SK-N-SH treated with all-trans-retinoic acid at 6 μM for 48 hours (cell line): ENCODE measurements at places on chromosomes 2 and 18.

DNA sequence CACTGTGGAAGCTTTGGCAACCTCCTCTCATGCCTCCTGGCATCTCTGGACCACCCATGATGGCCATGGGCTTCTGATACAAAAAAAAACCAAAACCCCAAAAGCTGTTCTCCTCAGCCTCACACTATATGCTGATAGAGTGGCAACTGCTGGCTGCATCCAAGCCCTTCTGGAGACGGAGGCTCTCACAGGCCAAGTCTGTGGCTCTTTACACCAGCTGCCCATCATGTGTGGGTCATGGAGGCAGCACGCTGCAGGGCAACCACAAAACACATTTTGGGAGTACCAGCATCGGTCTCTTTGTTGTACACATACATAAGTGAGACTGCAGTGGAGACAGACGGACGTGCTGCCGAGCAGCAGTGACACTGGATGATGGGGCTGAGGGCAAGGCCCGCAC is 45.3 kb downstream of the SP110 start:
- ATAC-seq, result no peak

GRCh38 chr2:98727369-98728087 is 3.4 kb downstream of the MGAT4A start:
- no peak for ATAC-seq

DNA sequence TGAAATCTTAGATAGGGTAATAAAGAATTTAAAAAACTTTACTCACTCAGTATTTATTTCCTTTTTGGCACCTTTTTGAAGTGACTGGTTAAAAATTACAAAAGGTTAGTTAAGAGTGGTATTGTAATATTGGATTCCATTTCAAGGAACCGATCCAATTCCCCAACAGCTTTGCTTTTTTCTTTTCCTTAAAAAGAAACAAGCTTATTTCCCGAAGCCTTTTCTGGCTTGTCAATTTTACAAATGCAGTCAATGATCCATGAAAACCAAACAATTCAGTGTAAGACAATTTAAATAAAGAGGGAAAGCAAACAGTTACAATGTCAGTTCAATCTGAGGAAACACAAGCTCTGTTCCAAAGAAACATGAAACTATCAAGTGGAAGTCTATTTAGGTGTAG is 200.2 kb downstream of the RIT2 start:
- ATAC-seq, result no peak

- peak; percentile 58 for ATAC-seq
These were observed 22.0 kb upstream of the FZD5 start for GRCh38 chr2:207791579-207792243.

DNA sequence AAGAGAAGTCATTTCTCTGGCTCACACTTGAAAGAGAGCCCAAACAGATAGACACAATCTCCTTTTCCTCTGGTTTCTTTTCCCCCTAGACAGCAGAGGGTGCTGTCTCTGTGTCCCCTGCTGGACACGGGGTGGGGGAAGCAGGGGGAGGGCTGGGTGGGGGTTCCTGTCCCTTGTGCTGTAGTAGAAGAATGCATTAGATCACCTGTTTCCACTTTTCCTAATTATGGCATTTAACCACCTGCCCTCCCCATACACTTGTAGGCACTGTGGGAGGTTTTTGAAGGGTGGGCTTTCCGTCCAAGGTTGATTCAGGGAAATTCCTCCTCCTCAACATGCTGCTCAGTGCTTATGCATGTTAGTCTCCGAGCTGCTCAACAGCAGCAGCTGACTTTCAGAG is 206.2 kb upstream of the EPAS1 start:
- peak; percentile 42; the same call in 2 of the 3 replicates for ATAC-seq

GRCh38 chr2:174666845-174667244 is 69.2 kb upstream of the WIPF1 start:
- ATAC-seq, result no peak

DNA sequence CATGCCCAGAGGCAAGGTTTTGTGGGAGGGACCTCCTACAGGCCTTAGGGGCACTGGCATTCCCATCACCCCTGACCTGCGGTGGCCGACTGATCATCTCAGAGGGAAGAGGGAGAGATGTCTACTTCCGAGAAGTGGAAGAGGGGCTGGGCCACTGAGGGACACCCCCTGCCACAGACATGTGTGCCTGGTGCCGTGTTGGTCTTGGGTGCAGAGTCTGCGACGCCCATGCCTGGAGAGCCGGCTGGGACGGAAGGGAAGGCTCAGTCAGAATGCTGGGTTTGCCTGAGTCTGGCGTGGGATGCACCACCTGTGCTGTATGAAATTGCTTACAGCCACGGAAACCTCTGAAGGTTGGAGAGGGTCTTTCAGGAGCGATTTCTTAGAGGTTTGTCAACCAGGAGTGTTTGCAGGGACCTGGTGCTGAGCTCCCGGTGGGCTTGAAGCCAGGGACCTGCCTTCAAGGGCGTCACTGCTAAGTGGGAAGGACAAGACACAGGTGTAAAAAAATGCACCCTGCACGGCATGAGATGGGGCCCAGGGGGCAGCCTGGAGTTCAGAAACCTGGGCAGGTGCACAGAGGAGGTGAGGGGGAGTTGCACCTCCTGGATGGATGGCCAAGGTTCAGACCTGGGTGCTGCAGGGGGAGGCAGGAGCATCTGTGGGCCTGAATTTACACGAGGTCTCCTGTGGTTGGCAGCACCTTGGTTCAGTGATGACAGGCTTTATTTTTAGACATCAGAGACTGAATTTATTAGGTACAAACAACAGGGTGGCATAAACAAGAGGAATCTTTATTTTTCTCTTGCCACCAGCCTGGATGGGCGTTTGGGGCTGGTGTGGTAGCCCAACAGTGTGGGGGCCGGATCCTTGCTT is 100.3 kb downstream of the CTIF start:
- no peak for ATAC-seq
